Germinal center (tissue), 1 donor: ENCODE measurements at places on chromosomes 1 and 21.
A peak's percentile ranks its signal among the peaks of the same experiment; 100 is the strongest.

DNA sequence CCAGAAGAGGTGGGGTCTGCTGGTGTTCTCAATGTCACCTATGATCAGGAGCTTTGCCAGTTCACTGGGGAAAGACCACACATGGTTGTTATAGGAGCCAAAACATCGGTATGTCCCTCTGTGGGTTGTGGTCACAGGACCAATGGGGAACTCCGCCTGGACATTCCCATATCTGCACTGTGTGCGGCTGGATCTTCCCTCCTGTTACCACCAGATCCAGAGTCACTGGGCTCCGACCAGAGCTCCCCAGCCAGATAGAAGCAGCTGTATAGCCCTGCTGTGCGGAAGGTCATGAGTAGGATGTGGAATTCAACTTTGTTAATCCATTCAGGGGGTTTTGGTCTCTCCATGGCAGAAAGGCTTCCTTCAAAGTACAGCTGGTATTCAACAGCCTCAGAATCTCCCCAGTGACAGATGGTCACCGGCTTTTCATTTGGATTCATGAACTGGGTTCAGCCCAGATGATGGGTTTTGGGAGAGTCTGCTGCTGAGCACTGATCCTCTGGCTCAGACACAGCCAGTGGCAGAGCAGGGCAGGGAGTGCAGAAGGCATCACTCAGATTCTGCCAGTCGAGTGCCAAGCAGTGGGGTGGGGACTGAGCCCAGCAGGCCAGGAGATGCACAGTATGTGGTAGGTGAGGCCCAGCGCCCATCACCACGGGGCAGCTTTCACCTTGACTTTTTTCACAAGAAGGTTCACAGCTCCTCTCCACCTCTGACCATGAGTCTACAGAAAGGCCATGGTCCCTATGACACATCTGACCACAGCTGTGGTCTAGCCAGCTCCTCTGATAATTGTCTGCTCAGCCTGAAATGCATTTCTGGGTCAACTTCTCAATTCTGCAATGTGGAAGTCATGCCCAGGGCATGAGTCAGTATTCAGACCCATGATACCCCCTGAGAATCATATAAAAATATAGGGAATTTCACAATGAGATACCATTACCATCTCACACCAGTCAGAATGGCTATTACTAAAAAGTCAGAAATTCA is 2.9 kb upstream of the SHCBP1L start:
- no peak for DNase-seq

DNA sequence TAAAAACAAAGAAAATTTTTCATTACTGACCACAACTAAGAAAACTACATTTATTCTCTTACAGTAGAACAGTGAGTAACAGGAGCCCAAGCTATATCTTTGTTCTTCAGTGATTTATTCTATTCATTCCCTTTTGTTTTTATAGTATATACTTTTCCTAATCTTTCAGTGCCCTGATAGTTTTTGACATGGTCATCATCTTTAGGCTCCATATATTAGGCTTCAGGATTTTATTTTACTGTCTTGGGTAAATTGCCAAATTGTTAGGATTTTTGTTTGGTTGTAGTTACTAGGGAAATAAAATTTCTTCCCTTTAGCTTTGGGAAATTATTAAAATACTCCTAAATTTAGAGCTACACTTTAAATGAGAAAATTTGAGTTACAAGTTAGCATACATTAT is 10.3 kb downstream of the FBXO28 start:
- no peak for DNase-seq

DNA sequence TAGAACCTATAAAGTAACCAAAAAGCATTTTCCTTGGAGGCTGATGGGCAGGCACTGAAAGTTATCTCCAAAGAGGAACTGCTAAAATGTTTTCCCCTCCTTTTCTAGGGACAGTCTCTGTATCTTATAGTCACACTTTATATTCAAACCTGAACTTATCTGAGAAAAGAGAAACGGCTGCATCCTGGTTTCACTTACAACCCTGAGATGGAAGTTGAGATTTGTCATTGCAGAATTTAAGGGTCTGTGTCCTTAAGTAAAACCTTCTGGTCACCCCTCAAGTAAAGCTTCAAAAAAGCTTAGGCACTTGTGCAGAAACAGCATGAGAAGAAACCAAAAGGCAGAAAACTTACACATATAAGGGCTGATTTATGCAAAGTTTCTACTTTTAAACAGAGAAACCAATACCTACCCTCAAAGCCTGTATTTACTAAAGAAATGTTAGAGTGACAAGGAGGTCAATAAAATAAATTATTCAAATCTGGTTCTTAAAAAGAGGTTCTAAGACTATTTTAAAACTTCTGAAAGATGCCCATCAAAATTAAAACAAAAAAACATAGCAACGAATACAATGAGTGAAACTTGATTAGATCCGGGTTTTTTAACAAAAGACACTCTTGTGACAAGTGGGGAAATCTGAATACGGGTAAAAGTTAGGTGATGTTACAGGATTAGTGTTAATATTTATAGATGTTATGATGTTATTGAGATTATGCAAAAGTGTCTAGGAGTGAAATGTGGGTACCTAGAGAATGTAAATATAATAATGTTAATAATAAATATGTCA is 9.9 kb downstream of the CD58 start:
- no peak for DNase-seq

DNA sequence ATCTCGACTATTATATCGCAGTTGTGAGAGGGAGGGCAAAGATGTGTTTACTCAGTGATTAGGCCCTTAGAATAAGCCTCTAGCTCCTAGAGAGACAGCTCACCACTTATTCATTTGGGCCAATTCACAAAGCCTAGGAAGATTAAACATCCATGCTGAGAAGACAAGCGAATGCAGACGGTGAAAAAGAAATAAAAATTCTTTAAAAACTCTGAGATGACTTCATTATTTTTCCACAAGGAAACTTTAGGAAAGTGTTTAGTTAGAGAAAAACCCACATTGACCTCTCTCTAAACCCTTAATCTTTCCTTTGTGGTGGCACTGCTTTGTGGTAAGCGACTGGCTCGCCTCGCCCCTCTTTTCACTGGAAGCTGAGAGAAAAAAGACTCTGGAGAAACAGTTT is 146.8 kb upstream of the DMRTA2 start:
- no peak for DNase-seq

GRCh38 chr1:234875953-234876855 is 252.4 kb downstream of the TOMM20 start:
- no peak for DNase-seq

GRCh38 chr1:43344267-43344850 is 6.7 kb downstream of the MPL start:
- no peak for DNase-seq

- DNase-seq, result no peak
Measured at GRCh38 chr1:241841691-241842090, 6.3 kb upstream of the EXO1 start.

DNA sequence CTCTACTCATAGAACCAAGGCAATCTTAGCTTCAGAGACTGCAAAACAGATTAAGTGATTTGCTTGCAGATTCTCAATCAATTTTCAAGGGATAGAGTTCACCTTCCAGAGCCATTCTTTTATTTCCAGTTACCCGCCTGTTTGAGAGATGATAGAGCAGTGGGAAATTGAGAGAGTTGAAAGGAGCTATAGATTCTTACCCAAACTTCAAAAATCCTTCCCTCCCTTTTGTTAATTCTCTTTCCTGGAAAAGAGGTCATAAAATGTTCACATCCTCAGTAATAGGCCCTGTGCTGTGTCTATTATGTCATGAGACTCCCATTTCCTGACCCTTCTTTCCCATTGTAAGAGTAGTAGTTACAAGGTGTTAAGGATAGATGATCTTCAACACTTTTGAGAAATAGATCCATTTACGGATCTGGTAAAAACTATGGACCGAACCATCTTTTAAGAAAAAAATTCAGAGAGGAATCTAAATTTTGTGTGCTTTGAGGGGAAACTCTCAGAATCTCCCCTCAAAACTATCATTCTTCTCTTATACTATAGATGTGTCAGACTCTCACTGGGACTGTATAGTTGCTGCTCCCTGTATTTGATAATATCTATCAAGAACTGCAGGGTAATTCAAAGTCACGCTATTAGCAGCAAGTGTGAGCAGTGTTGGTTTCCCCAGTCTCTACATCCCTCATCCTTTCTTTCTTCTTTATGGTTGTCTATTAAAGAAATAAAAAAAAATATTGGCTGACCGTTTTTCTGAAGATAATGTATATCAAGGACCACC is 8.0 kb downstream of the RGS4 start:
- DNase-seq, result no peak

GRCh38 chr1:24514946-24515345 is 12.3 kb downstream of the RCAN3 start:
- DNase-seq, result no peak

GRCh38 chr1:23627069-23627735 is 64.4 kb upstream of the RPL11 start:
- DNase-seq, result peak; percentile 59

DNA sequence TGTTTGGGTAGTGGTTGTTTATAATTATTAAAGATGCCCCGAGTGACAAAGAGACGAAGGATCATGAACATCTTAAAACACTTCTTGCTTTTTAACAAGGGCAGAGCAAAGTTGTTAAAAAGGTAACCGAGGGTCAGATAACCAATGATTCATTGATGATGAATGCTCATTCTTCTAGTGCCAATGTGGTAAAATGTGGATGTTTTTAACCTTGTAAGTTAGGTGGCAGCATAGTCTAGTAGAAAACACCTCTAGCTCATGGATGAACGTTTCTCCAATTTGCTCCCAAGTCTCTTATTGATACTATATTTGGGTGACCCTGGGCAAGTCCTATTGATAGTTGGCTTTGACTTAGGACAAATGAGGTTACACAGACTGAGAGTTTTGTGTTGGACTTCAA is 167.9 kb downstream of the KIF26B start:
- DNase-seq, result no peak

- peak; percentile 85 for DNase-seq
Measured at GRCh38 chr1:110196917-110197765, 13.0 kb upstream of the KCNC4 start.

- DNase-seq, result no peak
Measured at GRCh38 chr1:13781907-13782633, 82.1 kb downstream of the PRDM2 start.

- DNase-seq, result no peak
Measured at GRCh38 chr21:33951276-33952178, 35.9 kb upstream of the ATP5PO start.

- no peak for DNase-seq
Measured at GRCh38 chr1:92298213-92298572, 594 bp downstream of the GLMN start.

DNA sequence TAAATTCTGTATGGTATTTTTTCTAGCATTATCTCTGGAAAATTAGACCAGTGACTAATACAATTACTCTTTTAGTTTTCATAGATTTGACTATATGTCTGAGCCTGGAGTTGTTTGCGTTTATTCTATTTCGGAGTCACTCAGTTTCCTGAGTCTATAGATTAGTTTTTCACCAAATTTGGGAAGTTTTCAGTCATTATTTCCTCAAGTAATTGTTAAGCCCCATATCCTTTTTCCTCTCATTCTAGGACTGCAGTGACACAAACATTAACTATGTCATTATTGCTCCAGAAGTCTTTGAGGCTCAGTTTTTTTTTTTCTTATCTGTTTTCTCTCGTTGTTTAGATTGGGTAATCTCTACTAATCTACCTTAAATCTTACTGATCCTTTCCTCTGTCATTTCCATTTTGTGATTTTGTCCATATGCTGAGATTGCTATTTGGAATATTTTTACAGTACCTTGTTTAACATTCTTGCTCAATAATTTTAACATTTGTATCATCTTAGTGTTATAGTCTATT is 886.2 kb downstream of the LTN1 start:
- DNase-seq, result no peak

GRCh38 chr1:6975331-6976043 is 190.2 kb downstream of the CAMTA1 start:
- no peak for DNase-seq

- no peak for DNase-seq
Measured at GRCh38 chr1:30940541-30940940, 32.0 kb upstream of the SDC3 start.

GRCh38 chr1:227918083-227918700 is 29.5 kb downstream of the WNT9A start:
- DNase-seq, result no peak

DNA sequence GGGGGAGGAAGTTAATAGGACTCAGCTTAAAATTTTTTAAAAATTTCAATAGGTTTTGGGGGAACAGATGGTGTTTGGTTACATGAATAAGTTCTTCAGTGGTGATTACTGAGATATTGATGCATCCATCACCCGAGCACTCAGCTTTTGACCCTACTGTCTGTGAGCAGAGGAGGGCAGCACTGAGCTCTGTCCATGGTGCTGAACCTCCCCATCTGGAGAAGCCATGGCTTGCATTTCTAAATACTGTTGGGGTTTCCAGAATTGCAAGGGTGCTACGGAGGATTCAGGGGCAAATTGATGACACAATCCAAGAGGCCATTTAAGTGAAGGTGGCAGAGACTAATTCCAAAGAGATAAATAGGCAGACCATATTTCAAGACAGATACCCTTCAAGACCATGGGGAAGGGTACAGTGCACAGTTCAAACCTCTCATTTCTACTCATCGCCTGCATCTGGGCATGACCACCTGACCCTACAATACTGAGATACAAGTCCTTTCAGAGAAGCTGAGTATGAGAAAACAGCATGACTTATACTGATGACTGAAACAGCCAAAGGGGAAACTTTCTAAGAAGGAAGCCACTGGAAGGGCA is 17.2 kb downstream of the SYT2 start:
- DNase-seq, result peak; percentile 72

GRCh38 chr1:160058087-160058486 is 11.9 kb downstream of the KCNJ10 start:
- DNase-seq, result no peak

- DNase-seq, result no peak
Measured at GRCh38 chr1:117267232-117267774, 56.6 kb upstream of the VTCN1 start.

- no peak for DNase-seq
Measured at GRCh38 chr1:58608945-58609344, 31.9 kb upstream of the TACSTD2 start.

DNA sequence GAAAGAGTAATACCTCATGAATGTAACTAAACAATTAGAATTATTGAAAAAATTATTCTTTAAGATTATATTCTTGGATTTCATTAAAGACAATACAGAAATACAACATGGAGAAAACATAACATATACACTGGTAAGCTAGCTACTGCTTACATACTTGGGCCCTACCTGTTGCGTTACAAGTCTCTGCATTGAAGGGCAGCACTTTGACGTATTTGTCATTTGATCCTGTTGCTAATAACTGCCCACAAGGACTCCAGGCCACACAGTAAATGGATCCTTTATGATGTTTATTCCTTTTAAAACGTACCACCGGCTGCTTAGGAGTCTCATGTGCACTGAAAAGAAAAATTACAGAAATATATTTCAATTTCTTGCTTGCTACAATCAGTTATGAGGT is 19.8 kb upstream of the CLCC1 start:
- no peak for DNase-seq

GRCh38 chr1:224333309-224333926 is 3.4 kb upstream of the NVL start:
- DNase-seq, result peak; percentile 52

DNA sequence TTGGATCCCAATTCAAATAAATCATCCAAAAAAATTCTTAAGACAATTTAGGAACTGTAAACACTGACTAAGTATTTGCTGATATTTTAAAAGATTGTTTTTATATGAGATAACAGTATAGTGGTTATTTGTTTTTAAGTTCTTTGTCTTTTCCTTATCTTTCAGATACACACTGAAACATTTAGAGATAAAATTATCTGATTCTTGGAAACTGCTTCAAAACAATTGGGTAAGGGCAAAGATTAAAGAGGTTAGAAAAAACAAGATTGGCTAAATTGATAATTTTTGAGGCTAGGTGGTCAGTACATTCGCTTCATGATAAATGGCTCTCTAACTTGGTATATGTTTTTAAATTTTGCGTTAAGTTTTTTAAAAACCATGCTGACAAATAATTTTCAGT is 117.3 kb downstream of the PSMG1 start:
- no peak for DNase-seq

GRCh38 chr21:33510826-33511225 is 19.3 kb upstream of the DNAJC28 start:
- no peak for DNase-seq
